ENCODE measurements at places on chromosomes 1 and 21.
A peak's percentile ranks its signal among the peaks of the same experiment; 100 is the strongest.

DNA sequence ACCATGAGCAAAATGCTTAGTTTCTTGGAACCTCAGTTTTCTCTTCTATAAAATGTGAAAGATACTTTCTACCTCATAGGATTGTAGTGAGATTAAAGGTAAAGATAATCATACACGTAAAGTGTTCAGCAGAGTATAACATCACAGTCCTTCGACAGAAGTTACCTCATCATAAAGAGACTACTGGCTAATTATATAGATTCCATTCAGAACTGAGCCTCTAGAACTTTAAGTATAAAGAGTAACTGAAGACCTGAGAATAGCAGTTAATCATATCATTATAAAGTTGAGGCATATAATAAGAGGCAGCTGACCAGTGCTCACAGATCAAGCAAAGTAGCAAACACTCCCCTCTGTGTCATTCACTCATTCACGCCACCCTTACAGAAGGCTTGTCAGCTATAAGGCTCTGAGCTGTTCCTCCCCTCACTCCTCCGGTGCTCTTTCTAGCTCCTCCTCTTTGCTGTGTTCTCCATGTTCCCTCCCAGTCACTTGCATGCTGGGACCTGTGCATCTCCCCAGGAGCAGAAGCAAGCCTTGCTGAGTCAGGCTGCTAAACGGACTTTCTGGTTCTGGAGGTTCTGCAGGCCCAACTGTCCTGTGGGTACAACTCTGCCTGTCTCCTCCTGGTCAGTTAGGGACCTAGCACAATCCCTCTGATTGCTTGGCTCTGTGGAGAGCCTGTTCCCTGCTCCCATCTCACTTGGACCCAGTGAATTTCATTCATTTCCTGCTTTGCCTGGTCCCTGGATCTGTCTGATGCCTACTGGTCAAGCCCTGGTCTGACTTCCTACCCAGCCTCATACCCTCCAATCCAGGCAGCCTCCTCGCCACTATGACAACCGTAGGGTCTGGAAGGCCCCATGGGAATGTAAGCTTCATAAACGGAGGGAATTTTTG, 28.3 kb upstream of the LY9 start:
- no peak for DNase-seq

DNA sequence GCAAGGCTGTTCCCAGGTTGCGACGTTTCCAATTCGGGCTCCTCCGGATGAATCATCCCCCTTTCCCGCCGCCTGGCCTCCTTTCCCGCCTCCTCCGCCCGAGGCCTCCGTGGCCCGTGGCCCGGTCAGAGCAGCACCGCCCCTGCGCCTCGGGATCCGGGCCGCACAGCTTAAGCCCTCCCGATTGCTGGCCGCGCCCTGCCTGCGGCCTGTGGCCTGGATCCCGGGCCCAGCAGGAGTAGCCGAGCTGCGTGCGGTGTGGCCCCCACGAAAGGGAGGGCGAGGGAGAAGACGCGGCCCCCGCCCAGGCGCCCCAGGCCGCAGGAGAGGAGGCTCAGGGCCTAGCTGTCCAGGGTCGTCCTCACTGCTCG, 1.0 kb downstream of the TMEM200B start:
- DNase-seq, result no peak

DNA sequence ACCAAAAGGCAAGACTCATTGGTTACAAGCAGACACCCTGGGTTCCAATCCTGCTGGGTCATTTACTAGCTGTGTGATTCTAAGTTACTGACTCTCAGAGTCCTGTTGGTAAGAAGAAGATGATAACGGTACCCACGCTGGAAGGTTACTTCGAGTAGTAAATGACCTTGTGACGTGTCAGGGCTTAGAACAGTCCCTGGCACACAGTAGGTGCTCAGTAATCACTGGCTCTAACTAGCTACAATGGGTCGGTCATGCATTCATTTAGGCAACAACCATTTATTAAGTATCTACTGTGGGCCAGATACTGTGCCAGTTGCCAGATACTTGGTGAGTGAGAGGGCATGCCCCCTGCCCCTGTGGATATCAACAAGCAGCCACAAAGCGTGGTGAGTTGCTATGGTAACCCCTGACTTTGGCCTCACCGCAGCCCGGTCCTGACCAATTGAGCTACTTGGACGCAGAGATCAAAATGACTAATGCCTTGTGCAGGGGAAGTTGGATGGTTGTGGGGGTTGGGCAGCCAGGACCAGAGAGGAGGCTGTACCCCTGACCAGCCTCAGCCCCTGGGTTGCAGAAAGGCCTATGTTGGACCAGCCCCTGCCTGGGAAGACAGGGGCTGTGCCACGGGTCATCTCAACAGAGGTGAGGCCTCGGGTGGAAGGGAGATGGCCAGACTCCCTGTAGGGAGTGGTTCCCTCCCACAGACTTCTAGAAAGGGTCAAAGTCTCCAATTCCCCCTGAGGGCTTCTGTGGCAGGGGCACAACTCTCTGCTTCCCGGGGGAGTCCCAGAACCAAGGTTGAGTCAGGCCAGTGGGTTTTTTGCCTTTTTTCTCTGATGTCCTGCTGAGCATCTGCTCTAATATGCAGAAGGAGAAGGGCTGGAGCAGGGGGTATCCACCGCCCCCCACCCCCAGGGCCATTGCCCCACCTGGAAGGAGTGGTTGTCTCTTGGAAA, 16.0 kb downstream of the DHRS3 start:
- no peak for DNase-seq

DNA sequence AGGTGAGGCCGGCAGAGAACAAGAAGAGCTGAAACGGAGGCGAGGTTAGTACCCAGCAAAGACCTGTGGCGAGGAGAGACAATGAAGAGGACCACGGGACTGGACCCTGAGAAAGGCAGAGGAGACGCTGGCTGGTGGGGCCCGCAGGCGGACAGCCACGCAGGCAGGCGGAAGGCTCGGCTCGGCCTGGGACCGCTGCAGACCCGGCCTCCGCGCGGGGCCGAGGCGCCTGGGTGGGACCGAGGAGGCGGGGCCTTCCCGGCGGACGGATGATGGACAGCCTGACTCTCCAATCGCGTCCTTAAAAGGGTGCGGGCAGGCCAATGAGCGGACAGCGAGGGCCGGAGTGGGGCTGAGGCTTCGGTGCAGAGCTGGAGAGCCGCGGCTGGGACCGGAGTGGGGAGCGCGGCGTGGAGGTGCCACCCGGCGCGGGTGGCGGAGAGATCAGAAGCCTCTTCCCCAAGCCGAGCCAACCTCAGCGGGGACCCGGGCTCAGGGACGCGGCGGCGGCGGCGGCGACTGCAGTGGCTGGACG, at the start of gene MPZL1:
Gene MPZL1 (plus strand): TSS at position 366 of the 535 bp plus-strand sequence. CDS start 170 bp downstream, outside the sequence.
- DNase-seq, result peak; percentile 94

DNA sequence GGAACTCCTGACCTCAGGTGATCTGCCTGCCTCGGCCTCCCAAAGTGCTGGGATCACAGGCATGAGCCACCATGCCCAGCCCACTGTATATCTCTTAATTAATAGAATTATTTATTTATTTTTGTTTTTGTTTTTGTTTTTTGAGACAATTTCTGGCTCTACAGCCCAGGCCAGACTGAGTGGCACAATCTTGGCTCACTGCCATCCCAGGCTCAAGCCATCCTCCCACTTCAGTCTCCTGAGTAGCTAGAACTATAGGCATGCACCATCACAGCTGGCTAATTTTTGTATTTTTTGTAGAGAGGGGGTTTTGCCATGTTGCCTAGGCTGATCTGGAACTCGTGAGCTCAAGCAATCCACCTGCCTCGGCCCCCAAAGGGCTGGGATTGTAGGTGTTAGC, 15.7 kb upstream of the WDTC1 start:
- no peak for DNase-seq

All from hematopoietic multipotent progenitor cell treated with erythropoietin and hydrocortisone succinate and interleukin-3 and kit ligand, for 15 days (in vitro differentiated cells).